ENCODE measurements at places on chromosomes 7 and 10. TPM values are rescaled to one million over a fixed set of nuclear protein-coding genes. Genes with fewer than 3 reads are reported as not detected.

GRCh38 chr7:139683137-139683921, 94.5 kb downstream of the HIPK2 start:
- DNase-seq = no peak

GRCh38 chr7:113774182-113774807, 144.5 kb downstream of the PPP1R3A start:
- no peak for DNase-seq

Gene CADPS2
- 11.8 TPM for total RNA-seq

DNA sequence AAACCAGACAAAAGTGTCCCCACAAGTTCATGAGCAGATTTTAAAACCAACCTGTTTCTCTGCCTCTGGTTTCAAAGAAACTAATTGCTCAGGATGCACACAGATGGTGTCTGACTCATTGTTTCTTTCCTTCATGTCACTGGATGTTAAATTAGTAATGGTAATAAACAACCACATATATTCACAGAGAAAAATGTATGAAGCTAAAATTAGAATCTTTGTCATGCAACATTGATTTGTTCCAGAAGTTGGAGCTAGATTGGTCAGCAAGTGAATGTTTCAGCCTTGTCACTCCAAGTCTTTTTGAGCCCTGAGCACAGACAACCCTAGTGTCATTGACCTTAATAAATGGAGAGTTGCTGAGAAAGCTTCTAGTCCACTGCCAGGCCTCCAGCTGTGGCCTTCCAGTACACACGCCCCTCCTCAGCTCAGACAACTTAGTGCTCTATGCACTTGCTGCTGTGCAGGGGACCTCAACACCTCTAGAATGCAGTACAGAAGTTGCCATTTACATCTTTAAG, 175.9 kb downstream of the CCDC71L start:
- no peak for DNase-seq

Gene NSMCE4A
- 34.2 TPM for total RNA-seq

Measured in right atrium auricular region (tissue), 2 donors.